ENCODE measurements at places on chromosomes 4 and X. TPM values are rescaled to one million over a fixed set of nuclear protein-coding genes. Genes with fewer than 3 reads are reported as not detected.

The PSAPL1 gene
- not detected for total RNA-seq

The ADGRG2 gene
- not detected for total RNA-seq

The PALLD gene
- total RNA-seq, result 10.3 TPM

The ALPK1 gene
- 36.7 TPM for total RNA-seq

The GPRASP2 gene
- total RNA-seq, result 0.37 TPM
